H9 (cell line): ENCODE measurements at places on chromosomes 13 and 19. TPM values are rescaled to one million over a fixed set of nuclear protein-coding genes. Genes with fewer than 3 reads are reported as not detected.

DNA sequence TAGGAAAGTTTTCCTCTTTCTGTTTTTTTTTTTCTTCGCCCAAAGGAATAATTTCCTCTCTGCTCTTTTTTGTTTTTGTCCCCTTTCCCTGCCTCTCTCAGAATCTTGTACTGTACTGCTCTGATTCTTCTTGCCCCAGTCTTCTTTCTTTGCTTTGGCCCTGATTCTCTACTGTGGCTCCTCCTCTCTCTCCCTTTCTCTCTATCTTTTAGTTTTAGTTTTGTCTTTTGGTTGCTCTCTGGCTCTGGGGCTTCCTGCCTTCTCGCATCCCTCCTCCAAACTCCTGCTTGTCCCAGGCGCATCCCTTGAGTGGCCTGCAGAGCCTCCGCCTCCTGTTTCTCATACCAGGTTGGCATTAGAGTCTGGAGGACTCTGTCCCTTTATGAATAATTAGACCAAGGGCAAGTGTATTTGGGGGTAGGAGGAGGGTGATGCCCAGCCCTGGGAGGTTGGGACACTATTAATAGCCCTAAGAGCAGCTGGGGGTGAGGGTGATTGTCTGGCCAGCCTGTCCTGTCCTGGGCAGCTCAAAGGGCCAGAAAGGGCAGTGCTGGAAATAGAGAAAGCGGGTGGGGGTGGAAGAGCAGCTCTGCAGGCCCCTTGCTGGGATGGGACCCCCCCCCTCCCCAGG, 39.1 kb downstream of the LYL1 start:
- H3K27ac ChIP-seq, result no peak overlapping the region
- H3K36me3 ChIP-seq, result no peaks in the 10 kb centered on the region
- H3K4me1 ChIP-seq, result peaks cover 3% of the 10 kb centered on the region; the same call in 1 of the 2 replicates
- H3K4me3 ChIP-seq, result no peak overlapping the region
- H3K27me3 ChIP-seq, result peaks cover 23% of the 10 kb centered on the region

The ZNF528 gene
- total RNA-seq, result 0.81 TPM in 2 replicates

DNA sequence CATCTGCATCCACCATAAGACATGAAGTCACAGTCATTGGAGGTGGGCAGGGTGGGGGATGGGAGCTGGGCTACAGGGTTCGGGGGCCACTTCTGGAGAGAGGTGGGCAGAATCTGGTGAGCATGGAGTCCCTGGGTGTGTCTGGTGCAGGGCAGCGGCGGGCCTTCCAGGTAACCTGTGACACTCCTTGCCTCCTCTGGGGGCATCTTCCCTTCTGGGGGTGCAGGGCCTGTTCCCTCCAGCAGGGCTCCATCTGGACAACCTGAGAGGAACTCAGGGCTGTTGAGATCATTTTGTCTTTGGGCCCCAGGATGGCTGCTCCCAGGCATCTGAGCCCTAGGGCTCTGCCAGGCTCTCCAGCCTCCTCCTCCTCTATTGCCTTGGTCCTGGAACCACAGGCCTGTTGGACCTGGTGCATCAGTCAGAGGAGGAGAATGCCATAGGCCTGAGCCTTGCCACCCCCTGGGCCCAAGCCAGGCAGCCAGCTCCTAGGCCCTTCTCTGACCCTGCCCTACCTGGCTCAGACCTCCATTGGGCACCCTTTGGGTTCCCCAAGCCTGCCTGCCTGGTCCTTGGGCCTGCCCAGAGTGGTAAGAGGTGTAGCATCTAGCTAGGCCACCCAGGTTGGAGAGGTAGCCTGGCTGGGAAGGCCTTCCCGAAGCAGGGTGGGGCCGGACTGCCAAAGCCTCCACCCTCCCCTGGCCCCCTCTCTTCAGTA, 13.4 kb downstream of the LYL1 start:
- 0 out of 2 replicates have a peak, but pooled peaks cover 2% of the 10 kb centered on the region for H3K4me1 ChIP-seq
- peak; percentile 79 for DNase-seq
- no peak overlapping the region for H3K27ac ChIP-seq
- H3K36me3 ChIP-seq, result no peaks in the 10 kb centered on the region
- peaks cover 4% of the 10 kb centered on the region; the same call in 1 of the 2 replicates for H3K27me3 ChIP-seq

- peaks cover 7% of the 10 kb centered on the region; the same call in 2 of the 3 replicates for H3K36me3 ChIP-seq
- no peaks in the 10 kb centered on the region; the same call in 1 of the 2 replicates for H3K27me3 ChIP-seq
- H3K4me3 ChIP-seq, result peak overlapping the region; percentile 66
- peak; percentile 96 for DNase-seq
- peaks cover 3% of the 10 kb centered on the region; the same call in 1 of the 2 replicates for H3K4me1 ChIP-seq
Observed at GRCh38 chr19:39308531-39309304, 11.9 kb downstream of the LRFN1 start.

DNA sequence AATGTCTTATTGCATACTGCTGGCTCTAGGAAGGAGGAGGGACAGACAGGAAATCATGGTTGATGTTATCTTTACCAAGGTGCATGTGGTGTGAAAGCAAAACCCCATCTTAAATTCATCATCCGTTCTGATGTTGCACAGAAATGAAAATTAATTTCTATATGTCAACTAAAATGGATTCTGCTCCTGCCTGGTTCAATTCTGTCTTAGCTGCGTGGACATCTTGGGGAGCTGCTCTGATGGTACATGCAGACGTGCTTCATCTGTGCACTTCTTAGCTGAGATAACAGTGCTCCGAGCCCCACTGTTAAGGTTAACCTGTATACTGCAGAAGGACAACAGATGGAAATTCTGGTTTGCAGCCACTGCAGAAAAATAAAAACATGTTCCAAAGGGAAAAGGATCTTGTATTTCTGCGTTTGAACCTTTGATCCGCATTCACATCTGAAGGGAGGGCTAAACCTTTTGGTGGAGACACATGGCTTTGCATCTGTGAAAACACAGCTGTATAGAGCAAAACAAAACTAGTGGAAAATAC, 155.6 kb downstream of the TM9SF2 start:
- DNase-seq, result no peak
- no peaks in the 10 kb centered on the region for H3K27me3 ChIP-seq
- no peaks in the 10 kb centered on the region for H3K36me3 ChIP-seq
- no peak overlapping the region for H3K27ac ChIP-seq

GRCh38 chr13:51229101-51229719, 7.0 kb downstream of the FAM124A start:
- no peaks in the 10 kb centered on the region for H3K27me3 ChIP-seq
- peaks cover 57% of the 10 kb centered on the region for H3K36me3 ChIP-seq
- H3K4me1 ChIP-seq, result peaks cover 19% of the 10 kb centered on the region
- no peak overlapping the region for H3K27ac ChIP-seq
- no peak overlapping the region for H3K4me3 ChIP-seq
- peak; percentile 24 for DNase-seq

The LGALS7B gene
- 0.90 and 1.4 TPM in 2 replicates for total RNA-seq

The BRD4 gene
- total RNA-seq, result 144 TPM in 2 replicates

GRCh38 chr13:94717916-94718315, 5.6 kb upstream of the SOX21 start:
- no peak overlapping the region for H3K4me3 ChIP-seq
- peaks cover 3% of the 10 kb centered on the region; the same call in 1 of the 2 replicates for H3K4me1 ChIP-seq
- no peak overlapping the region for H3K27ac ChIP-seq
- peaks cover 13% of the 10 kb centered on the region; the same call in 1 of the 2 replicates for H3K27me3 ChIP-seq
